Breast epithelium (tissue), 4 donors: ENCODE measurements at places on chromosomes 1 and 21. TPM values are rescaled to one million over a fixed set of nuclear protein-coding genes. Genes with fewer than 3 reads are reported as not detected.

Gene MROH7
- 0.80 TPM for total RNA-seq

DNA sequence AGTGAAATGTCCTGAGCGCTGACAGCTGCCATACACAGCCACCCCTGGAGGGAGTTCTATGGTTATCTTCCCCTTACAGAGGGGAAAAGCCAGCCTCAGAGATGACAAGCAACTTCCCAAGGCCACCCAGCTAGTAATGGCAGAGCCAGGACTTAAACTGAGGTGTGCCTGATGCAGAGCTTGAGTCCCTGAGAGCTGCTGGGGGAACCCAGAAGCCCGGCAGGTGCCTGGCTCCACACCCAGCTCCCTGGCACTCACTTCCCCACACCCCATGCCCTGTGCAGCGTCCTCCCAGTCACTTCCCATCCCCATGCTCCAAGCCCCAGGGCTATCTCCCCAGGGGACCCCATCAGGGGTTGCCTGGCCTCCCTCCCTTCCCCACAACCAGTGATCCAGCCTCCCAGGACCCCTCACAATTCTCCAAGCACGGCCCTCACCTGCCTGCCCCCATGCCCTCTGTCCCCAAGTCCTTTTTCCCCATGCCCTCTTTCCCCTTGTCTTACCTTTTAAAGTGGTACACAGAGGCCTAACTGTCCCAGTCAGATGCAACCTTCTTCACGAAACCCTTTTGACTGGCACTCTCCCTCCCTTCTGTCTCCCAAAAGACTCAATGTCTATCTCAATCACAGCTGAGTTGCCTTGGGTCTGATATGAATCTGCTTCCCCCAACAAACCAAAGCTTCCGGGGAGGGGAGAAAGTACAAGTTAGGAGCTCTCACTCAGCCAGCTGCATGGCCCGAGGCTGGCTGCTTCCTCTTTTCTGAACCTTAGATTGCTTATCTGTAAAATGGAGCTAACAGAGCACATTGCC, 39.8 kb upstream of the LRP8 start:
- peak; percentile 34 for DNase-seq

GRCh38 chr1:40855513-40855912, 6.7 kb downstream of the CITED4 start:
- DNase-seq: no peak

Gene ANGPTL3
- not detected for total RNA-seq

- DNase-seq: no peak
Measured at GRCh38 chr1:226576601-226577000, 28.0 kb downstream of the STUM start.
